Activated CD4-positive, alpha-beta T cell treated with anti-CD3 and anti-CD28 coated beads, Interleukin-2, amount 50 U/mL, for 48 hours (primary cell): ENCODE measurements at places on chromosomes 1 and 21.

GRCh38 chr1:53470155-53470554 lies 11.0 kb downstream of the DMRTB1 start:
- DNase-seq = no peak

- no peak for DNase-seq
These were observed 32.9 kb downstream of the JAK1 start for GRCh38 chr1:64933296-64934070.

- no peak for DNase-seq
These were observed 3.6 kb upstream of the GPR61 start for GRCh38 chr1:109535971-109536491.

DNA sequence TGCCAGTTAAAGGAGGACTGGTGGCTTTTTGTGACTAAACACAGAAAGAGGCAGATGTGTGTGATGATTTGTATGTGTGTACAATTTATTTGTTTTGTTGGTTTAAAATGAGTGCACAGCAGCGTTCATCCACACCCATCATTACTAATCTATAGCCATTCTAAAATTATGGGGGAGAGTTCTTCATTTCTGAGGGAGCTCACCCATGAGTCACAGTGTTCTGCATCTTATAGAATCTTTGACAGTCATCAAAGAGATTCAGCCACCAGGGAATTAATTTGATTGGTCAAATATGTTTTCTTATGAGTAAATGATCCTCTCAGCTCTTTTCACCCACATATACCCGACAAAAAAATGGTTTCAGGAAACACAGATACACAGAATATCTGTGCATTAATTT lies 147.9 kb downstream of the GREM2 start:
- no peak for DNase-seq

DNA sequence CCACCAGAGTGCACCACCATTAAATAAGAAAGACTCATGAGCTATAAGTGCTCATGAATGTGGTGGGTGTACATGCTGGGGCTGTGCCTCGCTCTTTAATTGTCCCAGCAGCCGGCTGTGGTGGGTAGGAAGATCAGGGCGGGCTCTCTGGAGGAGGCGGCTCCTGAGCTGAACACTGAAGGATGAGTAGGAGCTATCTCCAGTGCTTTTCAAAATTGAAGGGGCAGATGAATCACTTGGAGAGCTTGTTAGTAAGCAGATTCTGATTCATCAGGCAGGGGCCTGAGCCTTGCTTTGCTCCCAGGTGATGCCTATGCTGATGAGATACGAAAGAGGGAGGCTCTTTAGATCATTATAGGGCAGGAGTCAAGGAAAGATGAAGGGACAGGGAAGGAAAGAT lies 54.1 kb downstream of the ETS2 start:
- DNase-seq = no peak

DNA sequence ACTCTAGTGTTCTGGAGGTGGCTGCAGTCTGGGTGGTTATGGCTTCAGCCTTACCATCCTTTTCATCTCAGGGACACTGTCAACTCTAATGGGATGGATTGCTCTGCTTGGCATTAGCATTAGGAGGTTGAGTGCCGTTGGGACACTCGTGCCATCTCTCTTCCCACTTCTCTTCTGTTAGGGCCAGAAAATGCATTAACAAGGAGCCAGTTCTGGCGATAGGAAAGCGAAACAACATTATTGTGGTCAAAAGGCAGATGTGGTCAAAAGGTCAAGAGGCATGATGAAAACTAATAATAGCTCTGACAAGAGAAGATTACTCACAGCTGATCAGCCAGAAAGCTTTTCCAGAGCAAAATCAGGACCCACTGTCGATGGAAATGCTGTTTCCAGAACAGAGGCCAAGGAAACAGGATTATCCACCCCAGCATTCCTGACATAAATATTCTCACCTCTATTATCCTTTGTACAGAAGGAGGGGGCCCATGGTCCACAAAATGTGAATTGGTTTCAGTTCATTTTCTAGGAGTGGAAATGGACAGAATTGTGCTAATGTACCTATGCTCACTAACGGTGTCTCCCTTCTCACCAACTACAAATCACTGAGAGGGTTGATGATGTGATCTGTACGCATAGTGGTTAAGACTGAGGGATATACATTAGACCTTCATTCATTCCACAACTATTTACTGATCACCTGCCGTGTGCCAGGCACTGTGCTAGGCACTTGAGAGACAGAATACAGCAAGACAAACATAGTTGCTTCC lies 72.0 kb downstream of the ST6GALNAC5 start:
- no peak for DNase-seq

DNA sequence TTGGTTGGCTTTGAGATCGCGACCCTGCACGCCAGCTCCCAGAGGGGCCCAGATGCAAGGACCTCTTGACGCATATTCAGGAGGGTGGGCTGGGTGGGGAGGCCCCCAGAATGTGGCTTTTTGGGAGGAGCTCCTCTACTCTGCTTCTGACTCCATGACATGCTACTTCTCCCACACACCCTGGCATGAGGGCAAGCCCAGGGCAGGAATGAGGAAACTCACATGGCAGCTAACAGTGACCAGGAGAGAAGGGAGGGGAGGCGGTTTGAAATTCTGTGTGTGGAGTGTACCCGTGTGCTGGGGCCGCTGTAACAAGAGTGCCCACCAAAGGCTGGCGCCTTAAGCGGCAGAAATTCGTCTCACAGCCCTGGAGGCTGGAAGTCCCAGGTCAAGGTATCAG lies 61.3 kb upstream of the GPR153 start:
- no peak for DNase-seq
